ENCODE measurements at places on chromosomes 4 and X.

- no peak for DNase-seq
Observed at GRCh38 chr4:176376032-176376614, 56.4 kb downstream of the SPCS3 start.

DNA sequence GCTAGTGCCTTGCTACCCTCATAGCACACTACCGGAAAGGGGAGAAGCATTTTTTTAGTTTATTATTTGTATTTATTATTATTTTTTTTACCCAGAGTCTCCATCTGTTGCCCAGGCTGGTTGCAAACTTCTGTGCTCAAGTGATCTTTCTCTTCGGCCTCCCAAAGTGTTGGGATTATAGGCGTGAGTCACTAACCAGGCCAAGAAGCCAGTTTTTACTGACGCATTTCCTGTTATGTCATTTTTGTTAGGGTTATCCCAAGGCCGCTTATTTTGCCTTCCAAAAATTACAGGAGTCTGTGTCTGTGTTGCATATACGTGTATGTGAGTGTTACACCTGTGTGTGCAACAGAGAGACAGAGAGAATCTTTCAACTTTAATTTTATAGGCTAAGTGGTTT is 404.5 kb downstream of the GBA3 start:
- no peak for DNase-seq

DNA sequence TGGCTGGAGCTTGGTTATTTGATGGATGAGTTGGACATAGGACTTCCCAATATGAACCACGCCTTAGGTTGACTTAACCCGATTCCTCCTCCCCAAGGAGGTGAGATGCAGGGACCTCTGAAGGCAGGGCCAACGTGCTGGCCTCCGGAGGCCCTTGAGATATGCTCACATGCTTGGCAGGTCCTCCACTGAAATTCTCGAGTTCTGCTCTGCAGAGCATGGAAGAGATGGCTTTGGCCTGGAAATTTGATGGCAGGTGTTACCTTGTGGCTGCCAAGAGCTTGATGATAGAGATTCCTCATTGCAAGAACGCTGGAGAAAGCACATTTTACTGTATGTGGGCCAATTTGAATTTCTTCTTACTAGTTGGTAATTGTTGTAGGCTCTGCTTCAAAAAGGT is 117.4 kb upstream of the LIMCH1 start:
- DNase-seq, result no peak

GRCh38 chr4:99506781-99507180 is 4.0 kb upstream of the C4orf17 start:
- DNase-seq, result no peak

GRCh38 chr4:3827616-3828492 is 61.7 kb downstream of the ADRA2C start:
- DNase-seq, result peak; percentile 52

- no peak for DNase-seq
Observed at GRCh38 chr4:163988865-163989264, 494.4 kb downstream of the TMA16 start.

DNA sequence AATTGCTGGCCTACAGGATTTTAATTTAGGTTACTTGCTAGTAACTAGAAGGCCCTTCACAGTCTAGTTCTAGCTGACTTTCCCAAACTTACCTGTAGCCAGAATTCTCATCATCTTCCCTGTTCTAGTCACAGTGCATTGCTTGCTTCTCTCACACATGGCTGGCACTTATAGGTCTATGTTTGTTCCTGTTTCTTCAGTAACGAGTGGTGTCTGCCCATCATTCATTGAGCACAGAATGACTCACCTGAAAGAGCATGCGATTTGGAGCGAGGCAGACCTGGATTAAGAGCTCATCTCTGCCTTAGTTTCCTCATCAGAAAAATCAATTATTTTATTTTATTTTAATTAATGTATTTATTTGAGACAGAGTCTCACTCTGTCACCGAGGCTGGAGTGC is 201.7 kb upstream of the ANK2 start:
- DNase-seq, result no peak

DNA sequence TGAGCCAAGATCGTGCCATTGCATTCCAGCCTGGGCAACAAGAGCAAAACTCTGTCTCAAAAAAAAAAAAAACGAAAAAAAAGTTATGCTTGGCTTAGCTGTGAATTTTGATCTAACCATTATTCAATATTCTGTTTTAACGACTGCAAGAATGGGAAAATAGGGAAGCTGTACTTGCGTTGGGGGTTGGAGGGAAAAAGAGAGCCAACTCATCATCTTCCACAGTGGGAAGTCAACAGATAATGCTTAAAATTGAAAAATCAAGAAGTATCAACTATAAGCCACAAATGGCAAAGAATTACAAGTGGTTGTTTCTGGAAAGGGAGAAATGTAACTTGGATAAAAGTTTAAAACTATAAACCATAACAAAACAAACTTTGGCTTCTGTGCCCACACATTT is 2.9 kb downstream of the TEC start:
- DNase-seq, result no peak

DNA sequence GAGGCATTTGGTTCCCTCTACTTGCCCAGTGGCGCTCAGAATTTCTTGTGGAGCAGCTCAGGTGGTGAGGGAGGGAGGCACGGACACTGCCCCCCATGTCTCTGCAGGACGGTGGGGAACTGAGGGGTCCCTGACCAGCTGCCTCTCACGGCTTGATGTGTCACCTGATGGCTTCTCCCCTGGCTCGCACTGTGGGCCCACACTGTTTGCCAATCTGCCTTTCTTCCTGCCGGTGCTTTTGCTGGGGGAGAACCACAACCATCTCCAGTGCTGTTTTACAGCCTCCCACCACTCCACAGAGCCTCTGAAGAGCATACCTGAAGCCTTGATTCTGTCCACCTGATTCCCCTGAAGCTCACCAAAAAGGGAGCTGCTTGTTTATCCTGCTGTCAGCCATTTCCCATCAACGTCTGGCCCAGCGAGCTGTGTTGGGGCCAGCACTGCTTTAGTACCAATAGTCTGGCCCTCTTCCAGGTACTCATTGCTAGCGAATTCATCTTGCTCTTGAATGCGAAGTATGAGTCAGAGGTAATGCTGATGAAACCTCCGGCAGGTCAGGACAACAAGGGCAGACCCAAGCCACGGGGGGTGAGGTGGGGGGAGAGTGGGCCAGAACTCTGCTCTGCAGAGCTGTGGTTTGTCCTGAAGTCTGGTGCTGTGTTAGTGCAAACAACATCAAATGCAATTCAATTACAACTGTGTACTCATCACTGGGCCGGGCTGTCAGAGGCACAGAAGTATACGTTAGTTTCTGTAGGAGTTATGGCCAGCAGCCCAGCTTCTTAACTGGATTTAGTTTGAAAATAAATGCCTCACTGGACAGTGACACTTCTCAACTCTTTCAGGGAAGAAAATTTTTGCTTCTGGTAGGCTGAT is 208.3 kb upstream of the JADE1 start:
- DNase-seq, result no peak

GRCh38 chr4:48248559-48248953 is 21.1 kb downstream of the TEC start:
- DNase-seq, result no peak

GRCh38 chr4:185582651-185583400 is 47.5 kb upstream of the PDLIM3 start:
- DNase-seq, result no peak

- DNase-seq, result no peak
Observed at GRCh38 chr4:72553540-72554337, 15.3 kb downstream of the ADAMTS3 start.

DNA sequence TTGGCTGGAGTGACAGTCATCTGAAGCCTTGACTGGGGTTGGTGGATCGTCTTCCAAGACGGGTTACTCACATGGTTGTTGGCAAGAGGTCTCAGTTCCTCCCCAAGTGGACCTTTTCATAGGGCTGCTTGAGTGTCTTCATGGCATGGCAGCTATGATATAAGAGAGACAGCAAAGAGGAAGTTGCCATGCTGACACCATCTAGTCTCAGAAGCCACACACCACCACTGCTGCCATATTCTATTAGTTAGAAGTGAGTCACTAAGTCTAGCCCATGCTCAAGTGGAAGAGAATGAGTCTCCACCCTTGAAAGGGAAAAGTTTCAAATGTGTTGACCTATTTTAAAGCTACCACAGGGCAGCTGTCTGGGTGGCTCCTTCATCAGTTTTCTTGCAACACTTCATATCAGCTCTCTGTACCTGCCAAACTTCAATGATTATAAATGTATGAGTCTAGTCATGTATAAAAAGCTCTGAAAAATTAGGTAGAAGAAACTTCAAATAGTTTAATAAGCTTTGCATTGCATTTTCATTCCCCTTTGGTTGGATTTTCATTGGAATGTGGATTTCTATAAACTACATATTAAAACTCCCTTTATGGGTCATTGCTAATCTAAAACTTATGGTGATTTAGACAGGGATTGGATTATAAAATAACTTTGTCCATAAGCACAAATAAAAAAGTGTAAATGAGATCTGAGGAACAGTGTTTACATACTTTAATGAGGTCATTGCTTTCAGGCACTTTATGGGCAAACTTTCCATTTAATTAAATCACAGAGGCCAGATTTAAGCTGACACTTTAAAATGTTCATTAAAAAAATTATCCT is 68.0 kb upstream of the ATXN3L start:
- no peak for DNase-seq

Data from caudate nucleus (tissue), 63 donors.